ENCODE measurements at places on chromosomes 7 and 10.

DNA sequence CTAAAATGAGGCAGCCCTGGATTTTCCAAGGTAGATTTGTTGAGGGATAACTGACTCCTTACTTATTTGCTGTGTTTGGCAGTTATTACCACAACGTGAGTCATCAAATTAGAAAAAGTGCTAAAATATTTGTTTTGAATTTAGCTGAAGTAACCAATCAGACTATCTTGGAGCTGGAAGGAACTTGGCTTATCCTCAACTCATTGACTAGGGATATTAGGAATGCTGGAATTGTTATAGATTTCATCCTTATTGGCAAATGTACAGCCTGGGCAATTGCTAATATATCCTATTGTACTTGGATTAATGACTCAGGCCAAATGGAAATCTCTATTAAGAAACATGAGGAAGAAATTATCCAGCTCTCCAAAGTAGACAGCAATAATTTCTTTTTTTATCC, 1189.0 kb upstream of the LRRN3 start:
- DNase-seq: no peak

GRCh38 chr7:85730012-85730411, 543.2 kb upstream of the SEMA3D start:
- no peak for DNase-seq

DNA sequence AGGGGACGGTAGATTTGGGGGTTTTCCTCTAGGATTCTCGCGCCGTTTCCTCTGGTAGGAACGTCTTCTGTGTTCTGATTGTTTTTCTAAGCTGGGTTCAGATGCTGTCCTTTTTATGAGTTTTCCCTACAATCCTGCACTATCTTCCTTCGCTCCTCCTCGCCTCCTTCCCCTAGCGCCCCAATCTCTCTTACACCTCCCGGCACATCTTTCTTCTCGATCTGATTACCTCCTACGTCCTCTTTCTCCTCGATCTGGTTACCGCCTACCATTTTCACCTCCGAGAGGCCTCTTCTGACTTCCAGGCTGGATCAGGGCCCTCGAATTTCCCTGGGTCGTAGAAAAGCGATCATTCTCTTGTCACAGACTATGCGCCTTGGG, 413 bp downstream of the BUD31 start:
- DNase-seq: no peak

DNA sequence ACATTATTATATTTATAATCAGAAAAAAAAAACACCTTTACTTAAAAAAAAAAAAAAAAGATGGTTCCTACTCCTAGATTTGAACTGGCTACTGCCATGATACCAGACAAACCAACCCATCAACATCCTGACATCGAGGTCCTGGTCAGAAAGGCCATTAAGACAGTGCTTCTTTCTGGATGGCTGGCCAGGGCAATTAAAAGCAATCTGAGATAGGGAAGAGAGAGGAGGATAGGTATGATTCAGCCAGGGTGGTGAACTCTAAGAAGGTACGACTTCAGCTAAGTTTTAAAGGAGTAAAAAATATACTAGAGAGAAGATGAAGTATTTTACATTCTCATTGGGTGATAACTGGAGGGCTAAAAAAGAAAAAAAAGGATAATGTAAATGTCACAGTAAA, 139.0 kb downstream of the DOCK4 start:
- DNase-seq: no peak

DNA sequence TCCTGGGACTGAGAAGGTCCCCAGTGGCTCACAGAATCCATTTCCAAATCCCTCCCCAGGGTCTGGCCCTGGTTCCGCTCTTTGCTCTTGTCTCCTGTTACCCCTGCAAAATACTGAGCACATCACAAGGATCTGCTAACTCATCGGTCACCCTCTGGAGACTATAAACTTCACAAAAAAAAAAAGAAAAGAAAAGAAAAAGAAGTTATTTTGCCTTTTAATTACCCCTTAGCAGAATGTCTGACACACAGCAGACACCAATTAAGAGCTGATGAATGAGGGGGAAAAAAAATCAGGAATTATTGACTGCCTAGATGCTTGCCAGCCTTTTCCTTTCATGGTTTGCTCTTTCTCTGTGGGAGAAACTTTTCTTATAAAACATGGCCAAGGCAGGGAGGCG, 578.7 kb downstream of the GRID1 start:
- no peak for DNase-seq
